ENCODE measurements at places on chromosomes 4 and X.

DNA sequence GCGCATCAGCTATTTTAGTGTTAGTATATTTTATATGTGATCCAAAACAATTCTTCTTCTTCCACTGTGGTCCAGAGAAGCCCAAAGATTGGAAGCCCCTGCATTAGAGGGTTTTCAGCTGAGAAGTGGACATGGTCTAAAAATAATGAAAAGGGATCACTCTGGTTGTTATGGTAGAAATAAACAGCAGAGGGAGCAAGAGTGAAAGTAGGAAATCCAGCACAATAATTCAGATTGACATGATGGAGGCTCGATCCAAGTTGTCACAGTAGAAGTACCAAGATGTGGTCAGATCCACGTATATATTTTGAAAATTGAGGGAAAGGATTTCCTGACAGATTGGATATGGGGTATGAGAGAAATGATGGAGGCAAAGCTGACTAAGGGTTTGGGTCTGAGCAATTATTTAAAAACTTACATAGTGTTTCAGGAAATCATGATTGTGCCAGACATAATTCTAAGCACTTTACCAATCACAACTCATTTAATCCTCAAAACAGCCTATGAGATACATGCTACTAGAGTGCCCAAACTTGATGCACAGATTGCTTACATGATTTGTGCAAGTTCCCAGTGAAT is 17.0 kb upstream of the TMEM144 start:
- no peak for DNase-seq

GRCh38 chr4:8575457-8575856 is 4.7 kb upstream of the GPR78 start:
- DNase-seq, result no peak

DNA sequence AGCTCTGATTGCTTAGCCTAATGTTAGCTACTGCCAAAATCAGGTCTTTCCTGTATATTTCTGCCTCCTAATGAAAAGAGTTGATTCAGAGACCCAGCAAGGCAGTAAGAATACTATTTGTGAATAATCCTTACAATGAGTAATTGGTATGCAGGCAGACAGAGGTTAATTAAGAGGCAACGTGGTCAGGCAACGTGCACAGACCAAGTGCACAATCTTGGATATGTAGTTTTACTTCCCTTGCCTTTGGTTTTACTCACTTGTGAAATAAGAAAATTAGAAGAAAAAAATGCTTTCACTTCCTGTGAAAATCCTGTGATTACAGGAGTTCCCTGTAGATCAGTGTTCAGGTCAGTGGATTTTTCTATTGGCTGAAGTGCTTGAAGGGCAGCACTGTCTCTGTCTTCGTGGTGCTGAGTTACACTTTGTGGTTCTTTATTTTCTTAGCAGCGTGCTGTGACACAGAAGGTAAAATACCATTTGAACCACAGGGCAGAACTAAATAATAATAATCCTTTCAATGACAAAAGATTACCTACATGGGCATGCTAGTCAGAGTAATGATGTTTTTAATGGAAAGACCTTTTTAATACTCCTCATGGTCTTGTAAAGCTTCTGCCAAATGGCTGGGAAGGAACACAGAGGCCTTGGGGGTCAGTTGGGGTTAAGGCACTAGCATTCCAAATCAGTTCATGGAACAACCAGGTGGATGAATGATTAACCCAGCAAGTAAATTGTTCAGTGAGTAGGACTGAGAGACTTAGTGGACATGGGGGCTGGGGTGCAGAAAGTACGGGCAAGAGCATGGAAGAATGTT is 430.9 kb downstream of the MAPK10 start:
- no peak for DNase-seq

GRCh38 chrX:50211510-50211909 is 6.9 kb downstream of the CCNB3 start:
- DNase-seq, result no peak

DNA sequence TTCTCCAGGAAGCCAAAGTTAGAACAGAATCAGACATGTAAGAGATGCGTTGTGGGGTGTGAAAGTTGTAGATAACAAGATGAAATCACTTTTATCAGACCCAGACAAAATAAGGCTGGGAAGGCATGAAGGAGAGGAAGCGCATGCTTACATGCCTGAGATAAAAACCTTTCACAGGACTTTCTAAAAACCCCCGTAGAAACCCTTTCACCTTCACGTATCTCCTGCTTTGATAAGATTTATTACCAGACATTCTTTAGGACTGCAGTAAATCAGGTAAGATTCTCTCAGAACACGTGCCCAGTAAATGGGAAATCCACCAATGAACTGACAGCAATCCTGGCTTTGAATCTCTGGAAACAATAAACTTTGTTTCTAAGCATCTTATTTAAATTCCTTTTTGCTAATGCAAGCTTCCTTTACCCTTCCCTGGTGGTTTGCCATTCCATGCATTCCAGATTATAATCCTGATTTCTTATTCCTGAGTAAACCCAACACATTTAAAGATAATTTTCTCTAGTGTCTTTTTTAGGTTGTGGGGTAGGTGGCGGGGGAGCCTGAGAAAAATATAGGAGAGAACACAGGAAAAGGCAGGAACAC is 254.6 kb upstream of the LDB2 start:
- no peak for DNase-seq

DNA sequence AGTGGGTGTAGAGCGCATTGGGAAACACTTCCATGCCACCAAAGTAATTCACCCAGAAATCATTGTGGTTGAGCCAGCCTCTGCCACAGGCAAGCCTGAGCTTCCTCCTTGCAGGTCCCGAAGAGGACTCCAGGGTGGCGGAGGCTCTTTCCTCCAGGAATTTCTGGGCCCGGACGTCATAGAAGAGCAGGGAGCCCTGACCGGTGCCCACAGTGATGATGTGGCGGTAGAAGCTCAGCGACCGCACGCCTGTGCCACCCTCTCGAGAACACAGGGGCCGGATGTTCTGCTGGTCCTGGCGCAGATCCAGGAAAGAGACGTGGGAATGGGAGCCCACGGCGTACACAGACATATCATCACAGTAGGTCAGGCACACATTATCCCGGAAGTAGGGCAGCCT is 1.3 kb downstream of the DCAF12L1 start:
- DNase-seq, result no peak

DNA sequence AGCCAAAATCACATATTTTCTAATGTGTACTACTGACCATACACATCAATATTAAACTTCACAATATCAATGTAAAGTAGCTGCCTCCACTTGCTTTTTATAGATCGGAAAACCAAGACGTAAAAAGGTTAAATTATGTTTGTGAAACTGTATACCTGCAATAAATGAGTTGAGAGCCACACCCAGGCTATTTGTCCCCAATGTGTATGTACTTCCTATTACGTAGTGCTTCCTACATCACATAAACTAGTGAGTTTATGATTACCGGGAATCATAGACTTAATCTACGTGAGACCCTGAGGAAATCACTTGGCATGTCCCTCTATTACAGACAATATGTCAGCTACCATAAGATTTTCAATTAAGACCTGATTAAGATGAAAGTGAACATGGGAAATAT is 903.4 kb downstream of the RAB28 start:
- no peak for DNase-seq

DNA sequence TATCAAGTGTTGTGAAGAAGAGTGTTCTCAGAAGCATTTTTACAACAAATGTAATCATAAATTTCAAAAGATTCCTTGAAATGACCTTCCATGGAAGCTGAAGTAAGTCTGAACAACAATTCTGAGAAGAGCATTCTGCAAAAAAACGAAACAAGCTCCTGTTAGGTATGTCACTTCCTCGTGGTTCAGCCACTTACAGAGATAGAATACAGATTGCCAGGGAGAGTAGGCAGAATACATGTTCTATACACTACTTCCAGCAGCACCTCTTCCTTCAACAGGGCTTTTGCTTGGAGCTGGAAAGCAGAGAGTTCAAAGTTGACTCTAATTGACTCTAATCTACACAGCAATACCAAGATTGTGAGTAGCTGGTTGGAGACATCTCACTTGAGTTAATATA is 274.5 kb downstream of the ADGRA3 start:
- no peak for DNase-seq

DNA sequence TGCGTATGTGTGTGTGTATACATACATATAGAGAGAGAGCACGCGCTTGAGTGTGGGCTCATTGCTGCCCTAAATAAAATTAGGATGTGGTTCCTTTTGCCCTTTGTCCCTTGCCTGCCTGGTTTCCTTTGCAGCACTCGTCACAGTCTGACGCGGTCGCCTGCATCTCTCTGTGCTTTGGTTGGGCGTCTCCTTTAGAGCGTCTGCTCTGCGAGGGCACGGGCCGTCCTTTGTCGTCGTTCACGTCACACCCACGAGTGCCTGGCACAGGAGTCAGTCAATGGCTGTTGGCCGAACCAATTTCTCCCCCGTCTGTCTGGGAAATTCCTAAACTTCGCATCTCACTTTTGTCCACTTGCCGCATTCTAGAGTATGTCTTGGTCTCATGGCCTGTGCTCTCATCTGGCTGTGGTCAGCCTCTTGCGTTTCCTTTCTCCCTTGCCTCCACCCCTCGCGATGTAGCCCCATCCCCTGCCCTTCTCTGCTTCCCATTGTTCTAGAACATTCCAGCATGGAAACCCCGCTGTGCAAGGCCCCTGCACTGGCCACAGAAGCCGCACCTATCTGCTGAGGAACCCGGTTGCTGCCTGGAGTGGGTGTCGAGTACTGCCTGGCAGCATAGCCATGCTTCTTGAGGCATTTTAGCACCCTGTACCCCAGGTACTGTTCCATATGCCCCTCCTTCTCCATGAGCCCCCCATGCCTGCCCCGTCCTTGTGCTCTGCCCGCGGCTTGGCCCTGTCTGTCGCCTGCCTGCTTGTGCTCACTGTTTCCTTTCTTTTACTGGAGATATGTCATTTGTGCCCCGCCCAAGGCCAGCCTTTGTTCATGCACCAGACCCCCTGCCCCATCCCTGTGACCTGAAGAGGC is 8.0 kb downstream of the MAEA start:
- DNase-seq, result no peak

- no peak for DNase-seq
Measured at GRCh38 chr4:16360694-16361262, 134.5 kb upstream of the TAPT1 start.
